ENCODE measurements at places on chromosomes 1 and 21.

DNA sequence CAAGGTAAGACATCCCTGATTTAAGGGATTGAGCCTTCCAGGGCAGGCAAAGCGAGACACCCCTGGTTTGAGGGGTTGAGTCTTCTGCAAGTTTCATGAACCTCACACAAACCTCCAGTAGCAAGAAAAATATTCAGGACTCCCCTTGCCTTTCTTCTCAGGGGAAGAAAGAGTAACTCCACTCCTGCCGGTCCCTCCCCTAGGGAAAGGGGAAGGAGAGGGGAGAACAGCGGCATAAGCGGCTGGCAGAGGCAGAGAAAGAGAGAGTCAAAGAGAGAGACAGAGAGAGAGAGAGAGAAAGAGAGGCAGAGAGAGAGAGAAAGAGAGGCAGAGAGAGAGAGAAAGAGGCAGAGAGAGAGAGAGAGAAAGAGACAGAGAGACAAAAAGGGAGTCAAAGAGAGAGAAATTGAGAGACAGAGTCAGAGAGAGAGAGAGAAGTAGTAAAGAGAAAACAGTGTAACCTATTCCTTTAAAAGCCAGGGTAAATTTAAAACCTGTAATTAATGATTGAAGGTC, 29.5 kb upstream of the CBR3 start:
- DNase-seq = no peak

- DNase-seq = no peak
Measured at GRCh38 chr21:32463367-32463766, 50.9 kb downstream of the EVA1C start.

GRCh38 chr1:246450611-246451251, 56.3 kb downstream of the SMYD3 start:
- peak; percentile 32 for DNase-seq

GRCh38 chr1:234292011-234292410, 81.2 kb upstream of the COA6 start:
- no peak for DNase-seq

- no peak for DNase-seq
Measured at GRCh38 chr1:176925223-176925622, 239.3 kb downstream of the ASTN1 start.

- no peak for DNase-seq
Measured at GRCh38 chr1:179137617-179138255, 55.9 kb downstream of the TOR3A start.

GRCh38 chr1:29119121-29119929, 4.4 kb downstream of the TMEM200B start:
- DNase-seq = no peak

GRCh38 chr1:95222629-95223028, 11.4 kb upstream of the RWDD3 start:
- no peak for DNase-seq

- DNase-seq = no peak
Measured at GRCh38 chr1:46809904-46810303, 11.1 kb downstream of the CYP4B1 start.

- no peak for DNase-seq
Measured at GRCh38 chr1:10986525-10986890, 25.9 kb upstream of the TARDBP start.

DNA sequence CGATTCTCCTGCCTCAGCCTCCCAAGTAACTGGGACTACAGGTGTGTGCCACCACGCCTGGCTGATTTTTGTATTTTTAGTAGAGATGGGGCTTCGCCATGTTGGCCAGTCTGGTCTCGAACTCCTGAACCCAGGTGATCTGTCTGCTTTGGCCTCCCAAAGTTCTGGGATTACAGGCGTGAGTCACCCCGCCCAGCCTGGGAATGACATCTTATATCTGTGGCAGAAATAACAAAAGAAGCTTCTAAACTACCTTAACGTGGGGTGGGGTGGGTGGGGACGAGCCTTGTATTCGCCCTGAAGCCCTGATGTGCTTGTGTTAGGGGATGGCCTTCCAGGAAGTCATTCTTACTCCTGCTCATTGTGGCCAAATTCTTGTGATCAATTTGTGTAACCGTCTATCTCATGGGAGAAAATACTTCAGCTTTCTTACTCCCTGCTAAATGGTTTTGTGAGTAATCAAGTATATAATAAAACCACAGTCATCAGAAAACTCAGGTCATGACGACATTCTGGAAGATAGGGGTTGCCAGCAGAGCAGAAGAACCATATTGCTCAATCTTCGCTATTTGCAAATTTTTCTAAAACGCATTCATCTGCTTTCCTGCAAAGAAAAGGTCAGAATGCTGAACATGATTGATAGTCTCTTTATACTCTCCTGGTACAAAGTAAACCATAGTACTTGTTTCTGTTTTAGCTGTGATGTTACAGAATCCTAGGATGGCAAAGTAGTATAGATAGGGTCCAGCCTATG, 63.2 kb downstream of the DIRAS3 start:
- DNase-seq = no peak

- no peak for DNase-seq
Measured at GRCh38 chr1:235019471-235019870, 109.2 kb downstream of the TOMM20 start.

- DNase-seq = no peak
Measured at GRCh38 chr1:160293020-160293968, 8.4 kb upstream of the PEX19 start.

DNA sequence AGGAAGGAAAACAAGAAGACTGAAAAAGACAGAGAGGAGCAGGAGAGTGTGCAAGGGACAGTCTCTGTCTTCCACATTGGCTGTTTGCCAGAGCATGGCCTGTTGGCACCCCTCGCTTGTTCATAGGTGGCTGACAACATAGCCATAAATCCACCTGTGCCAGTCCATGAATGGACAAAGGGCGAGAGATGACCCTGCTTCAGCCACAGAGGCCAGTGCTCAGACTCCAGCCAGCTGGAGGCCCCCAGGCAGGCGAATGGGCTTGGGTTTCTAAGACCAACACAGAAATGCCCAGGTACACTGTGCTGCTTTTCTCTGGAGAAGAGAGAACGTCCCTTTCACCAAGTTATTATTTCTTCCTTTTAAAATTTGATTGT, 60.6 kb downstream of the RIPK4 start:
- no peak for DNase-seq

DNA sequence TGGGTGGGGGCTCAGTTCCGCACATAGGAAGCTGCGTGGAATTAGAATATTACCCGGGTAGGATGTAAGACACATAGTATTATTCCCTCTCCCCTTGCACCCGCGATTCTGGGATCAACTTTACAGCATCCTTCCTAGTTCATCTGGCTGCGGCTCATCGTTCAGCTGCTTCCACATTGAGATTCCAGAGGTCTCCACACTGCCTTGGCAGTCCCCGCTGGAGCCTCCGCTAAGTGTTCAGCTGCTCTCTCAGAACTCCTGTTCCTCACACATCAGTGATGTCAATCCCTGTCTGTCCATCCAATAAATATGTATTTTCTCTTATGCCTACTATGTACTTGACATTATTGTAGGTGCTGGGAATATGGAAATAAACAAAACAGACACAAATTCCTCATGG, 135.6 kb upstream of the SYT6 start:
- DNase-seq = no peak

- DNase-seq = no peak
Measured at GRCh38 chr1:223258751-223259198, 105.2 kb downstream of the SUSD4 start.

GRCh38 chr21:29342363-29342957, 43.7 kb downstream of the BACH1 start:
- no peak for DNase-seq

- DNase-seq = peak; percentile 35
Measured at GRCh38 chr1:84301004-84301784, at the start of gene SAMD13. SAMD13 (plus strand) TSS chr1:84301708; CDS start chr1:84303235, 1,527 bp downstream.

DNA sequence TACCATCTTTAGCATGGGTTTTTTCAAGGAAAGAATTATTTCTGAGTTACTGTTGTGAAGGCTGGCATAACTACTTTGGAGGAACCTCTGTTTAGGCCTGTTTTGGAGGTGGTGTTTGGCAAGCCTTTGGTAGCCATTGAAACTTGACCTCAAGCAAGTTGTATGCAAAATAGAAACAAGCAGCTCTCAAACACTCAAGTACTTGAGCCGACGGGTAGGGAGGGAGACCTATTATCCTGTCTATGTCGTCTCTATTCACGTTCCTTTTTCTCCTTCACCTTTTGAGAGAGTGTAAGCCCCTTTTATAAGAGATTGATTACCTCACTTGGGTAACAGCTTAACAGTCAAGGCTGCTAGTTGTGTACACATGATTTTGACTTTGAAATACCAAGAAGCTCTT, 878.3 kb upstream of the CXADR start:
- no peak for DNase-seq

- DNase-seq = no peak
Measured at GRCh38 chr1:107940701-107941100, 24.3 kb downstream of the VAV3 start.

GRCh38 chr1:2056955-2057590, 6.9 kb downstream of the PRKCZ start:
- DNase-seq = no peak

DNA sequence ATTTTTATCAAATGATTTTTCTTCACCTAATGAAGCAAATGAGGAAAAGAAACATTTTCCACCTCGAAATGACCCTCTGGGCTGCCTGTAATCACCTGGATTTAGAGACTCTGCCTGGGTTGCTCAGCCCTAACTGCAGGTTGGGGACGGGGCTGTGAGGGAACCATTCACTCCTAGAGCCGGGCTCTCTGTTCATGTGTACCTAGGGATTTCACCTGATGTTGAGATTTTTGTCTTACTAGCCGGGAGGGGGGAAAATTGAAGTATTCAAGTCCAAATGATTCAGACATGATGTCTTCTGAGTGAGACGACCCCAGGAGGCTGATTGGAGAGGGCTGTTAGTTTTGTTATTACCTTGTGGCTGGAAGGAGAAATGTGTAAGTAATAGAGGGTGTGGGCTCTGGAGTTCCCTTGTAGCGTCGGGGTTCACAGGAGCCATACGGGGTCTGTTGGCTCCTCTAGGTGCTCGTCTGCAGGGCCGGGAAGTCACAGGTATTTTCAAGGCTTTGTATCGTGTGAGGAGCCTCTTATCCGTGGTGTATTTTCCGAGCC, 42.3 kb upstream of the PWP2 start:
- no peak for DNase-seq

GRCh38 chr1:202221911-202222909, 28.6 kb downstream of the LGR6 start:
- DNase-seq = no peak

DNA sequence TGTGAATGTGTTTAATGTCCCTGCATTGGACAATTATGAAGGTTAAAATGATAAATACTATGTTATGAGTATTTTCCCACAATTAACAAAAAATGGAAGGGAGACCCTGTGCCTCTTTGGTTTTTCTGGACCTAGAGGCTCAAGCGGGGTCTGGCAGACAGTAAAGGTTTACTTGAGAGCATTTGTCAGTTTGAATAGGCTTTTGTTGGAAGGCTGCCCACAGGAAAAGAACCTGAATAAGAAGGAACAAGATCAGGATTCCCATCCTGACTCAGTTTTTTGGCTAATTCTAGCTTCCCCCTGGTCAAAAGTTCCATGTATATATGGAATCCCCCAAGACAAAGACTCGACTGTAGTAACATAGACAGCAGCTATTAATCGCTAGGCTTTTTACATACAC, 150.9 kb upstream of the JUN start:
- DNase-seq = no peak

DNA sequence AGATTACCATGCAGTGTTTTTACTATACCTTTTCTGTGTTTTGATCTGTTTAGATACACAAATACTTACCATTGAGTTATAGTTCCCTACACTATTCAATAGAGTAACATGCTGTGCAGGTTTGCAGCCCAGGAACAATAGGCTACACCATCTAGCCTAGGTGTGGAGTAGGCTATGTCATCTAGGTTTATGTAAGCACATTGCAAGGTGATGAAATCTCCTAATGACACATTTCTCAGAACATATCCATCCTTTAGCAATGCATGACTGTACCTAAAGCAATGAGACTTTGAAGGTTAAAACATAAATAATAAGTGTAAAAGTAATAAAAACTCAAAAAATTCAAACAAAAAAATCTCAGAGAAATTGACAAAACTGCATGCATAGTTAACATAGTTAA, 358.6 kb downstream of the USH2A start:
- no peak for DNase-seq

- DNase-seq = no peak
Measured at GRCh38 chr1:189158155-189158554, 1319.5 kb downstream of the BRINP3 start.

DNA sequence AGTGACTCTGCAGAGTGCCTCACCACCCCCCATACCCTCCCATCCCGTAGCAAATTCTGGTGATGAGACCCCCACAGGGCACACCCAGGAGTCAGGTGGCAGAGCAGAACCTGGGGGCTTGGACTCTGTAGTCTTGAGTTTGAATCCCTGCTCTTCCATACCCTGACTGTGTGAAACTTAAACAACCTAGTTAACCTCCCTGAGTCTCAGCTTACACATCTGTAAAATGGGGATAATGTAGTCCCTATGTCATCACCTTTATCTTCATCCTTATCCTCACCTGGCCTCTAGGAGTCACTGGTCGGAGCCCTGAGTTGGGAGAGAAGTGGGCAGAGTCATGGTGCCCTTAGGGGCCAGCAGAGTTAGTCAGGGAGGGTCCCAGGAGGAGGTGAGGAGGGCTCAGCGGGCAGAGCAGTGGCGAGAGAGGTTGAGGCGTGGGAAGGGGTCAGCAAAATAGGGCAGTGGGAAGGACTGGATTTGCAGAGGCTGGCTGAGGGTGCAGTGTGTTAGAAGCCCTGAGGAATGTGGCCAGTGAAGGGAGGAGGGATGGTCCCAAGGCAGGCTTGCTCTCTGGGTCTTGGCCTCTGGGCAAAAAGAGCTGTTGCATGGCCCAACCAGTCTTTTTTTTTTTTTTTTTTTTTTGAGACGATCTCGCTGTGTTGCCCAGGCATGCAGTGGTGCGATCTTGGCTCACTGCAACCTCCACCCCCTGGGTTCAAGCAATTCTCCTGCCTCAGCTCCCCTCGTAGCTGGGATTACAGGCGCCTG, 18.6 kb downstream of the C1orf167 start:
- no peak for DNase-seq

- no peak for DNase-seq
Measured at GRCh38 chr1:203144661-203145060, 17.1 kb downstream of the ADORA1 start.

DNA sequence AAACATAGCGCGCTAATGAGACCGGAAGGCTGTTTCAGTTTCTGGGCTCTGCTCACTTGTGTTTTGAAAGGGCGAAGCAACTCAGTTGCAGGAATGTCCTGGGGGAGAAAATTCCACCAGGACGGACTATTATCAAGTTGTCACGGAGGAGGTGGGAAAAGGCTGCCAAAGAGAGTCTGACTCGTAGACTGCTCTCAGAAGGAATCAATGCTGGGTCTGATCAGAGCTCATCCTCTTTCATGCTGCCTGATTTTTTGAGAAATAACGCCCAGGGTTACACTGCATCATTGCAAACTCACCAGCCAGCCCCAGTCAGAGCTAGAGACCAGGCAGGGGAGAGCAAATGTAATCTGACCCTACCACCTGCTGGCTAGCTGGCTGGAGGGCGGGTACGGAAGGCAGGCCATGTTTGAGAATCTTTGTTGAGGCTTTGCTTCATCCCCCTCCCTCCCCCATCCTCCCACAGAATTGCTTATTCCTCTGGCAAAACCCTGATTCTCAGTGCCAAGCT, 36.4 kb upstream of the BCL9 start:
- no peak for DNase-seq

All from B cell (primary cell).